GM13976 (cell line): ENCODE measurements at places on chromosomes 1 and 21.
A peak's percentile ranks its signal among the peaks of the same experiment; 100 is the strongest.

GRCh38 chr1:179168536-179168935, 60.9 kb downstream of the ABL2 start:
- DNase-seq: no peak

DNA sequence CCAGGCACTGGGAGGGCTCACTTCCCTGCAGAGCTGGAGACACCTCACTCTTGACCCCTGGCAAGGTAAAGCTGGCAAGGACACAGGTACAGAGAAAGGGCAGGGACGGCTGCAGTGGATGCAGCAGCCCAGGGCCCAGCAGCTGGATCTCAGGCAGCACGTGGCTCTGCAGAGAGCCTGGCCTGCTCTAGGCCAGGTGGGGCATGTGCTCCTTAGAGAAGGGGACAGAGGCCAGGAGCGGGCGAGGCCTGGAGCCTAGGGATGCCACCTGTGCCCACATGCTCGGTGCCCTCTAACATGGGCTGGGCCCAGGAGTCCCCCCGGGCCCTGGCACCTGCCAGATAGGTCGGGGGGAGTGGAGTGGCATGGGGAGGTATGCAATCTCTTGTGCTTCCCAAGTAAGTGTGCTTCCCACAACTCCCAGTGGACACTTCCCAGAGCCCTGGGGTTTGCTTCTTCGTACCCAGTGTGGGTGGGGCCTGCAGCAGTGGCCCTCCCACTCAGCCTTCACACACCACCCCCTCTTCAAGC, 30.0 kb downstream of the WNT3A start:
- peak; percentile 30 for DNase-seq

DNA sequence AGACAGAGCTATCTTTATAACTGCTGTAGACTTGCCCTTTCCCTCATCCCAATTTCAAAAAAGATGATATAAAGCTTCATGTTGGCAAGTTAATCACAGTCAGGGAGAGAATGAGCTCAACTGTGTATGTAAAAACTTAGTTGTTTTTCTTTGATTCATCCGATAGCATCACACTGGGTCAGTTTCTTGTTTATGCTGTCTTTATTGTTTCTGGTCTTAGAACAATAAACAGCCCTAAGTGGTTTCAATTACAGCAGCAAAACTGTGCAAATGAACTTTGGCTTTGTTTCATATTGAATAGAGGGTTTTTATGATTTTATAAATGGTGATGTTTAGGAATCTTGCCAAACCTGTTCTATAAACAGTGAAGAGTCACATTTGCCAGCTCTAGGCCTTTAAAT, 423.8 kb upstream of the CXADR start:
- DNase-seq: no peak

GRCh38 chr1:49435291-49435690, 588.5 kb downstream of the AGBL4 start:
- no peak for DNase-seq

DNA sequence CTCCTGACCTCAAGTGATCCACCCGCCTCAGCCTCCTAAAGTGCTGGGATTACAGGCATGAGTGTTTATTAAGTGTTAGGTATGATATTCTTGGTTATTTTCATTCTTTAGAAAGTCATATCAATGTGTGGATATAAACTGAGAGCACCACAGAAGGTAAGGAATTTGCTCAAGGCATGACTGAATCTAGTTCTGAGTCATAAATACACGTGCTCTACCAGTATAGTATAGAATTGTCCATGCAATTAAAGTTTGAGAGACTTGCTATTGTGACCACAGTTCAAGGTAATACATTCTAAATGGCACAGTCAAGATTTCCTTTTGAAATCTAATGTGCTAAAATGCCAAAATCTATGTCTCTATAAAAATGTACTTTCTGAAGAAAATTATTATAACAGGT, 401.1 kb upstream of the CHRM3 start:
- DNase-seq: no peak

DNA sequence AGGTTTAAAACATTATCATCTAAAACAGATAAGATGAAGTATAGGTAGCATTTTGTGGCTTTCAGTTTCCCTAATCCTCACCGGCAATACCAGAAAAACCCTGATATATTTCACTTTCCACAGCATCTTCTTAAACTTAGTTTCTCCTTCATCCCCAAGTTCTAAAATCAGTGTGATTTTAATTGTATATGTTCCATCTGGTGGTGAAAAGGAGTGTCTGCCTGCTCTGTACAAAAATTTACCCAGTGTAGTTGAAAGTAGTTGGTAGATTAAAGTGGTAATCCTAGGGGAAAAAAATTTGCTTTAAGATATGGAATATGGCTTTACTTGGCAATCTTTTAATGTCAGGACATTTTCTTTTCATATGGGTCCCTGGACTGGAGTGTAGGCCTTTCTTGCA, 74.3 kb downstream of the CEP350 start:
- DNase-seq: no peak

DNA sequence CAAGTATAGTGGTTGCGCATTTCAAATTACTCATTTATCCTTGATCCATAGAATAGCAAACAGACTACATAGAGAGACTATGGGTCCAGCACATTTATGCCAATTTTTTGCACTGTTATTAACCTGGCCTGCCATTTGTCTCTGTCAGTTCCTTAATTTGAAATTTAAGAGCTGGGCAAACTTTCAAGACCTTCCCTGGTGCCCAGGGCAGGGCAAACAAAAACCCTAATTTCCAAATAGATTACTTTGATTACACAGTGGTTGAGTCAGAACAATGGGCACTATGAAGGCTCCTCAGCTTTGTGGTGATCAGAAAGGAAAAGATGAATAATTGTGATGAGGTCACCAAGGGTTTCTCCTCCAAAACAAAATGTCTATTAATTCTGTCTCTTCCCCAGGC, 80.6 kb downstream of the TNFSF18 start:
- no peak for DNase-seq

- DNase-seq: no peak
Measured at GRCh38 chr1:167565922-167566321, 12.4 kb upstream of the CREG1 start.

DNA sequence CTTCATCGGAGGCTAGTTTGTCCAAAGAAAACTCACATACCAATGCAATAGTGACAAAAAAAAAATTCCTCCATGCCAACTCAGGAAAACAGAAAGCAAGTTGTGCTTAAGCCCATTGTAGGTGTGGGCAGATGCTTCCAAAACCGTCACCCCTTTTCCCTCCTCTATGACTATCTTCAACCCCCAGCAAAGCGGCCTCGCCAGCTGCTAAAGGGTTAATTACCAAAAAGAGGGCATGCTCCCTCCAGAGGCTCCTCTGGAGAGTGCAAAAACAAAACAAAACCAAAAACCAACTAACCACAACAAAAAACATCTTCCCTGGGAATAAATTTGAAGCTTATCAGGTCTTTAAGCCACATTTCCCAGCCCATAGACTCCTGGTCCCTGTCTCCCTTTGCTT, 1.2 kb downstream of the LMOD1 start:
- no peak for DNase-seq

DNA sequence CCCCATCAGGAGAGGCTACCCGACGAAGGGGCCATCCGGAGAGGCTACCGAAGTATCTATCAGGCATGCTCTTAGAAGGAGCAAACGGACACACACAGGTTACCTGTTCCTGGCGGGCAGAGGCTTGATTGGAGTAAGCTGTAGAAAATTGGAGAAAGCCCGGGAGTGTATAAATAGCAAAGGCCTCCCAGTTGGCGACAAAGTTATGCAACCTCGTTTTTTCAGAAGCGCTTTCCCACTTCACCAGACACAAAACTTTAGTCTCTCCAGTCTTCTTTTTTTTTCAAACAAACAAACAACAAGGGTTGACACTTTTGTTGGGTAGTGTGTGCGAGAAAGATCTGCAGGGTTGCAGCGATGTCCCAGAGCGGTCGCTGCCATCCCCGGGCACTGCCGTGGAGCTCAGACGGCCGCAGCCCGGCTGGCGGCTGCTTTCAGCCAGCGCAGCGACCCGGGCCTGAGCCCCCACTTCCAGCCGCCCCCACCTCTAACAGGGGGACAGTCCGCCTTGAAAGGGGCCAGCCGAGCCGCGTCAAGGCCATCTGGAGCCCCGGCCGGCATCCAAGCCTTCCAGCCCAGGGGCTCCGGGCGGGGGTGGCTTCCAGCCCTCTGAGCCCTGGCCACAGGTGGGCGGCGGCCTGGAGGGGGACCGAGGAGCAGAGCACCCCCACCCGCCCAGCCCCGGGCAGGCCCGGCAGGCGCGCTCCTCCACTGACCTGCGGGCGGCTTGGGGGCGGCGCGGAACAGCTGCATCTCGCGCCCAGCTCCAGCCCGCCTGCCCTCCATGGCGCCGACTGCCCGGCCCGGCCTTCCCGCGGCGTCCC, 616 bp downstream of the MCOLN3 start:
- peak; percentile 68 for DNase-seq

- DNase-seq: no peak
Measured at GRCh38 chr1:21278860-21279845, 11.1 kb downstream of the ECE1 start.

DNA sequence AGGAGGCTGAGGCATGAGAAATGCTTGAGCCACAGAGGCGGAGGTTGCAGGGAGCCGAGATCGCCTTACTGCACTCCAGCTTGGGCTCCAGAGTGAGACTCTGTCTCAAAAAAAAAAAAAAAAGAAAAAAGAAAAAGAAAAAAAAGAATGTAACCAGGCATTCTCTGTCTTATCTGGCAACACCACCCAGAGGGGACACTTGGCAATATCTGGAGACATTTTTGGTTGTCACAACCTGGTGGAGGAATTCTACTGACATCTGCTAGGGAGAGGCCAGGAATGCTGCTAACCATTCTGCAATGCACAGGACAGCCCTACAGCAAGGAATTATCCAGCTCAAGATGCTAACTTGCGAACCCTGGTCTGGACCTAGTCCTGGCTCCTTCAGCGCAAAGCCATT, 2.3 kb upstream of the CNR2 start:
- DNase-seq: no peak

DNA sequence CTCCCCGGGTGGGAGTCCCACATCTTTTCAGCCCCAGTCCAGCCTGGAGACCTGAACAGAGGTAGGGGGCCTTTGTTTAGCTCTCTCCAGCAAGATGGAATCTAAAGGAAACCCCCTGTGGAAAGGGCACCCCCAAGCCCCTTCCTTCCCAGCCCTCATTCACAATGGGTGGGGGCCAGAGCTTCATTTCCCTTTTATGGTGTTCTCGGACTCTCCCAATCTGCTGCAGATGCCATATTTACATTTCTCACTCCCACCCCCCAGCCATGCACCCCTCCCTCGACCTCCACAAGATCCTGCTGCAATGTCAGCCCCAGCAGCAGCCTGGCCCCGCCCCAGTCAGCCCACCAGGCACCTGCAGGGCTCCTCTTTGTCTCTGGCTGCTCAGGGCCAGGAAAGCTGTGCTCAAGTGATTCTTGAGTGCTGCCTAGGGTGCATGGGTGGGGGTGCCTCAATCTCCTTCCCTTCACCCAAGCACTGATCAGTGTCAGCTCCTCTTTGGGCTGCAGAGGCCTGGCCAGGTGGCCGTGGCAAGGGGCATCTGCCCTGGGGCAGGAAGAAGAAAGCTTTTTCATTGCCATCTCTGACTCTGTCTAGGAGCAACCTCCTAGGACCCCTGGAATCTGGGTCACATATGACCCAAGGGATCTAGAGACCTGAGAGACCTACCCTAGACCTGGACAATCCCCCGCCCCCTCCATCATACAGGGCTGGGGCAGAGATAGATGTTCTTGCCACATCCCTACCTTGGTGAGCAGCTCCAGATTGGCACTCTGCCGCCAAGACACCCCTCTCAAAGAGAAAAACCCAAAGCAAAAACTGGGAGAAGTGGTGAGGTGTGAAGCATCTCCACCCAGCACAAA, 1.7 kb downstream of the KIF21B start:
- no peak for DNase-seq

DNA sequence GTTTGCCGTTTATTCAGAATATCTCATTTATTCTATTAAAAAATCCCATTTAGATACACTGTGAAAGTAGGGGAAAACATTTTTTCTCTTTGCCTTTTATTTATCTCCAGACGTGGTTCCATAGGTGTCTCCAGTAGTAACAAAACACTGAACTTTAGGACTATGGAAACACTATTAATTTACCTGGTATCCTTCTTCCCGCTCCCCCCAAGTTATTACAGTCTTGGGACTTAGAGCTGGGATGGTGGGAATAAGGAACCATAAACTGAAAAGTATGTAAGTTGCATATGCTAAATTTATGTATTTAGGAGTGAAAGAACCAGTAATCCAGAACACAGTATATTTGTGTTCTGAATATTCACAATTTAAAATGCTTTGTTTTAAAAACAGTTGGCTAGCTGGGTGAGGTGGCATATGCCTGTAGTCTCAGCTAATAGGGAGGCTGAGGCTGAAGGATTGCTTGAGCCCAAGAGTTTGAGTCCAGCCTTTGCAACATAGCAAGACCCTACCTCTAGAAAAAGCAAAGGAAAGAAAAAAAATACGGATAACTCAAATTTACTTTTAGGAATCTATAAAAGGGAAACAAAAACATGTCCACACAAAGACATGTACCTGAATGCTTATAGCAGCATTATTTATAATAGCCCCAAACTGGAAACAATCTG, 3.1 kb downstream of the DNAJB4 start:
- no peak for DNase-seq

- DNase-seq: no peak
Measured at GRCh38 chr21:19510653-19511052, 1107.1 kb upstream of the TMPRSS15 start.

GRCh38 chr1:157856538-157856937, 14.9 kb upstream of the CD5L start:
- DNase-seq: no peak

DNA sequence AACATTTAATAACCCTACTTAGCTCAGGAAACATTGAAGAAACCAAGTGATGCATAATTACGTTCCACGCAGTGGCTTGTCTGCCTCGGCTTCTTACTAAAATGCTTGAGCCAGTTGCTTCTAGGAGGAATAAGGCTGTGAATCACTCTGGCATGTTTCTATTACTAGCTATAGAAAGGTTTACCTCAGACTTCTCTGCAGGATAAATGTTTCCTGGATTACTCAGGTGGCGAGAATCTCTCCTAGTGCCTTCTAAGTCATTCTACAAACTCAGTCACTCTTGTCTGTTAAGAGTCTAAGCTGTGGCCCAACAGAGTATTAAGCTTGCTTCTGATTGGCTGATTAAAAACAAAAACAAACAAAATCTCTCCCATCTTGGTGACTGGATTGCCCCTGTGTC, 92.0 kb upstream of the RALGPS2 start:
- no peak for DNase-seq

DNA sequence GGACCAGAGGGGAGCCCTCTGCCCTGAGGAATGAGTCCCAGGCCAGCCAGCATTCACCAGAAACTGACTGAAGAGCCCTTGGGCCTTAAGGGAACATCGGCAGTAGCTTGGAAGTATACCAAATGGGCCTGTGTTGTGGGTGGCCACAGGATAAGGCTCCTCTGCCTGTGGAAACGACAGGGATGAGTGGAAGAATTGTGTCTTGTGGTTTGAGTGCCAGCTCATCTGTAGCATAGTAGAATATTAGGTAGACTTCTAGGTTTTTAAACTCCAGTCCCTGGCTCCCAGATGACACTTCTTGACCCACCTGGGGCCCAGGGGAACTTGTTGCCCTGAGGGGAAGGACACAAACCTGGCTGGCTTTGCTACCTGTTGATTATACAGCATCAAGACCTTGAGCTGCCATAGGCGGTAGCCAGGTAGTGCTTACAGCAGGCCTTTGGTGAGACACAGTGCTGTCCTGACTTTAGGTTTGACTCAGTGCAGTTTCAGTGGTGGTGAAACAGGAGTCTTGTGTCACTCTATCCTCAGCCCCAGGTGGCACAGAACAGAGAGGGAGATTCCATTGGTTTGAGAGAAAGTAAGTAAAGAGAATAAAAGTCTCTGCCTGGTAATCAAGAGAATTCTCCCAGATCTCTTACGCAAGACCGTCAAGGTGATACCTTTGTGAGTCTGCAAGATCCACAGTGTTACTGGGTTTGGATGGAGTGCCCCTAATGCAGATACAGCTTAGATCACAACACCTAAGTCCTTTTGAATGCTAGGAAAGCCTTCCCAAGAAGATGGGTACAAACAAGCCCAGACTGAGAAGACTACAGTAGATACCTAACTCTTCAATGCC, 50.2 kb downstream of the RABGAP1L start:
- DNase-seq: no peak
